Smooth muscle cell of the umbilical artery (primary cell): ENCODE measurements at places on chromosomes 3 and 15. TPM values are rescaled to one million over a fixed set of nuclear protein-coding genes. Genes with fewer than 3 reads are reported as not detected.

Gene TNFAIP8L3
- 1.2 and 6.6 TPM in 2 replicates for total RNA-seq

Gene AGBL1
- total RNA-seq = not detected in 2 replicates

Gene ACTRT3
- total RNA-seq = 3.4 and 4.8 TPM in 2 replicates

Gene CCR8
- not detected in 2 replicates for total RNA-seq

Gene P2RY13
- total RNA-seq = not detected in 2 replicates

Gene PLA2G4E
- total RNA-seq = not detected in 2 replicates

Gene IL5RA
- not detected in 2 replicates for total RNA-seq

Gene MRAS
- total RNA-seq = 48.9 and 76.3 TPM in 2 replicates

Gene ATRIP
- total RNA-seq = 4.2 and 5.3 TPM in 2 replicates

Gene NGLY1
- 32.1 and 43.6 TPM in 2 replicates for total RNA-seq

Gene NDN
- 62.5 and 94.7 TPM in 2 replicates for total RNA-seq

Gene GOLGA8F
- total RNA-seq = not detected in 2 replicates

Gene CCDC33
- total RNA-seq = 0.28 and 0.30 TPM in 2 replicates

Gene CASR
- not detected in 2 replicates for total RNA-seq

Gene MINAR1
- total RNA-seq = 1.8 TPM in 2 replicates

Gene RAD18
- 6.8 and 20.9 TPM in 2 replicates for total RNA-seq

Gene LIPH
- total RNA-seq = not detected in 2 replicates

Gene CCDC14
- total RNA-seq = 32.1 and 59.8 TPM in 2 replicates

Gene RSL24D1
- 74.8 and 91.2 TPM in 2 replicates for total RNA-seq

Gene GRIP2
- total RNA-seq = under 0.01 and 0.09 TPM in 2 replicates

Gene MRPL46
- 7.6 and 10.4 TPM in 2 replicates for total RNA-seq

Gene GPR176
- total RNA-seq = 64.1 and 142 TPM in 2 replicates

Gene GOLGA8S
- 0.05 TPM in 1 of 2 replicates, not detected in the other for total RNA-seq

Gene FAM131A
- 21.4 and 38.7 TPM in 2 replicates for total RNA-seq

Gene CHMP2B
- total RNA-seq = 35.0 and 40.2 TPM in 2 replicates

Gene SLC28A2
- not detected in 2 replicates for total RNA-seq

Gene TM4SF4
- not detected in 2 replicates for total RNA-seq

Gene SCG5
- total RNA-seq = 30.9 TPM in 2 replicates

Gene NOX5
- 0.30 and 0.65 TPM in 2 replicates for total RNA-seq

Gene CTDSPL
- total RNA-seq = 16.3 and 22.7 TPM in 2 replicates

Gene SCN5A
- total RNA-seq = 0.30 and 1.4 TPM in 2 replicates

Gene GOLGA8M
- not detected in 2 replicates for total RNA-seq

Gene RCCD1
- total RNA-seq = 11.3 and 15.0 TPM in 2 replicates

Gene UMPS
- 25.5 and 31.9 TPM in 2 replicates for total RNA-seq

Gene CIDEC
- total RNA-seq = 0.09 TPM in 1 of 2 replicates, not detected in the other

Gene KCNMB3
- total RNA-seq = 1.3 and 1.5 TPM in 2 replicates

Gene IMPG2
- 0.28 and 0.59 TPM in 2 replicates for total RNA-seq

Gene TMED3
- total RNA-seq = 134 and 282 TPM in 2 replicates

Gene PGBD4
- total RNA-seq = 2.9 and 3.3 TPM in 2 replicates
